ENCODE measurements at places on chromosomes 2 and 18.

GRCh38 chr2:24825883-24826772 is 32.9 kb downstream of the CENPO start:
- peaks cover 15% of the 10 kb centered on the region for H3K4me1 ChIP-seq
- H3K27me3 ChIP-seq: no peaks in the 10 kb centered on the region
- DNase-seq: no peak
- peaks cover 7% of the 10 kb centered on the region for H3K36me3 ChIP-seq
- H3K4me3 ChIP-seq: no peak overlapping the region
- no peak overlapping the region for H3K27ac ChIP-seq

GRCh38 chr2:230362030-230362691 is 35.2 kb downstream of the SP140L start:
- H3K4me1 ChIP-seq: no peaks in the 10 kb centered on the region
- H3K27me3 ChIP-seq: no peaks in the 10 kb centered on the region
- H3K36me3 ChIP-seq: peaks cover 67% of the 10 kb centered on the region
- no peak for DNase-seq
- no peak overlapping the region for H3K27ac ChIP-seq

GRCh38 chr2:111716905-111717775 is 166.9 kb downstream of the ANAPC1 start:
- DNase-seq: no peak
- H3K36me3 ChIP-seq: no peaks in the 10 kb centered on the region
- no peaks in the 10 kb centered on the region for H3K4me1 ChIP-seq
- H3K4me3 ChIP-seq: no peak overlapping the region
- no peak overlapping the region for H3K27ac ChIP-seq

DNA sequence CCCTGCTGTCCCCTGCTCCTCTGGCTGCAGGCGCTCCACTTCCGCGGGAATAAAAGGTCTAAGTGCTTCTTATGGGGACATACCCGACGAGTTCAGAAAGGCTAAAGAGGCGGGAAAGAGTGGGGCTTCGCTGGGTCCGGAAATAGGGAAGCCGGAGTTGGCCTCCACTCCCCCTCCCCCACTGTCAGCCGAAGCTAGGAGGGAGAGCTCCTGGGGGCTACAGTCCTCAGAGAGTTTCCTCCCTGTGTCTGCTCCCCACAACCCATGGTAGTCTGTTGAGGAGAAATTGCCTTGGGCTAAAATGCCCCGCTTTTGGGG is 7.2 kb downstream of the GAD1 start:
- H3K4me3 ChIP-seq: peak overlapping the region; percentile 64
- DNase-seq: no peak
- H3K27me3 ChIP-seq: peaks cover 93% of the 10 kb centered on the region
- peaks cover 45% of the 10 kb centered on the region for H3K4me1 ChIP-seq
- H3K36me3 ChIP-seq: no peaks in the 10 kb centered on the region

- no peak overlapping the region for H3K27ac ChIP-seq
- no peak overlapping the region for H3K4me3 ChIP-seq
- no peaks in the 10 kb centered on the region for H3K4me1 ChIP-seq
- H3K27me3 ChIP-seq: no peaks in the 10 kb centered on the region
- no peak for DNase-seq
Observed at GRCh38 chr2:203951366-203951902, 14.9 kb downstream of the ICOS start.

DNA sequence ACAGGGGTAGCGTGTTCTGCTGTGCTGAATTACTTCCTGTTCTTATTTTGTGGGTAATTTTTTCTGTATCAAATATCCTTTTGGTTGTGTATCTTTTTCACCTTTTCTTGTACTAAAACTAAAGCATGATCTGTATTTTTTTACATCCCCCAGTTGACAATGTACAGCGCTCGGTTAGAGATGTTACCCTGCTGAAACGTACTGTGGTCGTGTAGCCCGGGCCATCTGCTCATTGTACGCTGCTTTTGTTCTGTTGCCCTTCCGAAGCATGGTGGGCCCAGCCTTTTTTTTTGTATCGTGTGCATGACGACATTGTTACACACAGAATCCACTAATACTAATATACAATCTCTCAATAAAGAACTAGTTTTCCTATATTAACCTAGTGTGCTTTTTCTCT is 233.1 kb downstream of the HAUS1 start:
- H3K4me1 ChIP-seq: peaks cover 79% of the 10 kb centered on the region
- peak overlapping the region; percentile 75 for H3K27ac ChIP-seq
- no peaks in the 10 kb centered on the region for H3K27me3 ChIP-seq
- H3K36me3 ChIP-seq: no peaks in the 10 kb centered on the region

GRCh38 chr2:174334278-174334715 is 457 bp upstream of the SP9 start:
- H3K27me3 ChIP-seq: peaks cover 100% of the 10 kb centered on the region
- H3K27ac ChIP-seq: no peak overlapping the region
- no peak for DNase-seq
- H3K36me3 ChIP-seq: no peaks in the 10 kb centered on the region
- H3K4me1 ChIP-seq: peaks cover 50% of the 10 kb centered on the region

GRCh38 chr2:108565778-108566375 is 31.6 kb downstream of the LIMS1 start:
- no peak overlapping the region for H3K27ac ChIP-seq
- no peak for DNase-seq
- H3K36me3 ChIP-seq: no peaks in the 10 kb centered on the region

DNA sequence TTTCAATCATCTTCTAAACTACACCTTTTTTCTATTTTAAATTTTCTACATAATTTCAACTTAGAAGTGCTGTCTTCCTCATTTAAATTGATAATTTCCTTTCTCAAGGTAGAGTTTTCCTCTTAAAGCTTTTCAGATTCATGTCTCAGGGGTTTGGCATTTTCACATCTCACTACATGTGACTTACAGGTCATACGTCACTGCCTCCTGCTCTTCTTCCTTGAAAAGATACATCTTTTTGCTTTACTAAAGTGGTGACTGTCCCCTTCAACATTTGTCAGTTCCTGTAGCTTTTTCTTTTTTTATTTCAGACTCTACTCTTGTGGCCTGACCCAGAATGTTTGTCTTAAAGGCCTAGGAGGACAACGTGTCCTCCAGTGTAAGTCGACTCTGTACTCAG is 17.1 kb upstream of the RUFY4 start:
- H3K27ac ChIP-seq: no peak overlapping the region
- no peak for DNase-seq
- no peaks in the 10 kb centered on the region for H3K4me1 ChIP-seq
- H3K36me3 ChIP-seq: no peaks in the 10 kb centered on the region
- no peak overlapping the region for H3K4me3 ChIP-seq
- H3K27me3 ChIP-seq: peaks cover 4% of the 10 kb centered on the region

DNA sequence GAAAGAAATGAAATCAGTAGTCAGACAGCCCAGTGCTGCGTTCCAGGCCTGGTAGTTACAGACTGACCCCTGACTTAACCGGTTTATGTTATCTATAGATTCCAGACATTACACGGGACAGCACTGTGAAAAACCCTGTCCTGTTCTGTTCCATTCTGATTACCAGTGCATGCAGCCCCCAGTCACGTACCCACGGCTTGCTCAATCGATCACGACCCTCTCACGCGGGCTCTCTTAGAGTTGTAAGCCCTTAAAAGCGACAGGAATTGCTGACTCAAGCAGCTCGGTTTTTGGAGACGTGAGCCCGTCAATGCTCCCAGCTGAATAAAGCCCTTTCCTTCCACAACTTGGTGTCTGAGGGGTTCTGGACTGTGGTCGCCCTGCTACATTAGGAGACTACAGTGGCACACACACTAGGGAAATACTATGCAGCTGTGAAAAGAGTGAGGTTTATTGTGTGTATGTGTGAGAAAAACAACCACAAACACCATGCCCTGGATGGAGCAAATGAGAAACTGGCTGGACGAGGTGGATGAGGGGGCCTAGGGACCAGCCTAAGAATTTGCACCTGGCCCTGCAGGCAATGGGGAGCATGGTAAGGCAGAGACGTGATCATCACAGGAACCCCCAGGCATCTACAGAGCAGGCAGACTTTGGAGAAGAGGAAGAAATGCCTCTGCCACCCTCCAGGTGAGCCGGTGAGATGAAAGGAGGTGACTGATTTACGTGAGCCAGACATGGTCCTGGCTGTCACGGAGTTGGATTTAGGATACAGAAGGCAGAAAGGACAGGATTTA is 49.1 kb upstream of the SEMA4C start:
- no peak for DNase-seq
- no peak overlapping the region for H3K4me3 ChIP-seq
- H3K27me3 ChIP-seq: no peaks in the 10 kb centered on the region
- H3K27ac ChIP-seq: no peak overlapping the region
- peaks cover 26% of the 10 kb centered on the region for H3K4me1 ChIP-seq

- no peaks in the 10 kb centered on the region for H3K4me1 ChIP-seq
- H3K27me3 ChIP-seq: no peaks in the 10 kb centered on the region
- H3K27ac ChIP-seq: no peak overlapping the region
- no peak overlapping the region for H3K4me3 ChIP-seq
- H3K36me3 ChIP-seq: no peaks in the 10 kb centered on the region
- no peak for DNase-seq
Observed at GRCh38 chr18:68519336-68519735, 195.6 kb downstream of the TMX3 start.

DNA sequence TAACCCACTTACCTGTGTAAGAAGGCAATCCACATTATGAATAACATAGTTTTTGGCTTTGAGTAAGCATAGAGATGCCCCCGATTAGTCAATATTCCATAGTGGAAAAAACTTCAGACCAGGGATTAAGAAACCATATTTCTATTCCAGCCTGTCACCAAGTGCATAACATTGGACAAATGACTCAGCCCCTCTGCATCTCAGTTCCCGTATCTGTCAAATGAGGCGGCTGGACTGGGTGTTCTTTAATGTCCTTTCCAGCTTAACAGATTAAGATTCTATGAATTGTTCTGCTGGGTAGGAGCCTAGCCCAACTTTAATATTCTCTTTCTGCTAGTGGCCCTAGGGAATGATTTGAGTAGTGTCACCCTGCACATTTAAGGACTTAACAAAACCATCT is 11.8 kb upstream of the FTCDNL1 start:
- H3K4me3 ChIP-seq: no peak overlapping the region
- peaks cover 12% of the 10 kb centered on the region for H3K27me3 ChIP-seq
- no peak for DNase-seq
- H3K27ac ChIP-seq: no peak overlapping the region
- no peaks in the 10 kb centered on the region for H3K36me3 ChIP-seq

- H3K4me3 ChIP-seq: no peak overlapping the region
- H3K4me1 ChIP-seq: peaks cover 80% of the 10 kb centered on the region
- H3K27me3 ChIP-seq: no peaks in the 10 kb centered on the region
- H3K27ac ChIP-seq: no peak overlapping the region
Observed at GRCh38 chr2:234977228-234977679, 25.4 kb downstream of the SH3BP4 start.

DNA sequence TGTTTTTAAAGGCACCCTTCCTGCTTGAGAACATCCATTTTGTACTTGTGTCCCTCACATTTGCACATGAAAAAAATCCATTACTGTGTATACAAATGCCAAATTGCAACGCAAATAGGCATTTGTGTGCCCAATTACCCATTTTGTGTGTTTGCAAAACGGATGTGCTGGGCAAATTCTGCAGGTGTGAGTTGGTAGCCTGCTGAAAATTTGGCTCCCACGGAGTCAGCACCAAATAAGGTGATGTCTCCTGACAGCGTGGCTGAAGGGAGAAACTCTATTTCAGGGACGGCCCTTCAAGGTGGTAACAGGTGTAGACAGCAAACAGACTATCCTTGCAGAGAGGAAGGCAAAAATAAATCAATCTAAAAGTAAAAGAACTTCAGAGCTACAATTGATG is 661.1 kb downstream of the BCL11A start:
- no peaks in the 10 kb centered on the region for H3K27me3 ChIP-seq
- no peak for DNase-seq
- no peak overlapping the region for H3K4me3 ChIP-seq
- H3K27ac ChIP-seq: no peak overlapping the region
- H3K36me3 ChIP-seq: no peaks in the 10 kb centered on the region
- peaks cover 5% of the 10 kb centered on the region for H3K4me1 ChIP-seq

DNA sequence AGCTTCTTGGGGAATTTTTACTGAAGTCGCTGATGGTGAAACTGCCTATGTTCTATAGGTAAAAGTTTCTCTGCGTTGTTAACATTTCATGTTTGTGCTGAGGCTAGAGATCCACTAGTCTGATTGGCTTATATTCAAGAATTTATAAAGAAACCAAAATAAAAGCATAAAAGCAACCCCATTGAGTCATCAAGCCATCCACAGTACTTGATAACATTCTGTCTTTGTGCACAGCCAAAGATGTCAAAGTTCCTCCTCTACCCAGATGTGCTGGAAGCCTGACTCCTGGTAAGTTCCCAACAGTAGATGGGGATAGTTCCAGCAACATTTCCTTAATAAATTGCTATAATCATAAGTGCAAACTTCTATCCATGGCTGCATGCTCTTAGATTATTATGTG is 107.8 kb downstream of the TANC1 start:
- H3K36me3 ChIP-seq: no peaks in the 10 kb centered on the region
- H3K27me3 ChIP-seq: no peaks in the 10 kb centered on the region
- peak overlapping the region; percentile 39 for H3K27ac ChIP-seq
- no peak for DNase-seq
- no peak overlapping the region for H3K4me3 ChIP-seq
- peaks cover 75% of the 10 kb centered on the region for H3K4me1 ChIP-seq

DNA sequence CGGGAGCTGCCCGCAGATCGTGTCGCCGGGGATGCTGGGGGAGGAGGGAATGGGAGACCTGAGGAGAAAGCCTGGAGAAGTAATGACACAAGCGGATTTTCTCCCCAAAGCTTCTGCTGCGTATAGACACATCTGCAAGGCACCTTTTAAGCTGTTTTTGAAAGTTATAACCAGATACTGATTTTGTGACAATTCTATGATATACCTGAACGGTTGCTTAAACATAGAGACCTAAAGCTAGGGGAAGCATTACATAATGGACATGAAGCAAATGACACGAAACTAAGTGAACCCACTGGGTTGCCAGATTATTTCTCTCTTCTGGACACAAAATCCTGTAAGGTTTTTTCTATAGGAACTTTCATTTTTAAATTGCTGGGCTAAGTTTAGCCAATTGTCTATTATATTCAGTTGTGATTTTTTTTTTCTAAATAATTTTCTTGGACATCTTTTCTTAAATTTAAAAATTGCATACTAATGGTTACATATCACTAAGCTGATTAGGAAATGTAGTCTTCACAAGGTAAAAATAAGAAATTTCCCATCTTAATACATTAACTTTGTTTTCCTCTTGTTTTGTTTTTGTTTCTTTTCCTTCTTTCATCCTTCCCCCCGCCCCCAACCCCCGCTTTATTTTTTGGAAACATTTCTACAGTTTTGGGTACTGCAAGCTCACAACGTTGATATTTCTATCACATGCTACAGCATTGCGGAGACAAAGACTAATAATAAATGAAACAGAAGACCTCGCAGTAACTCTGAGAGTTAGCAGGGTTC is 1.3 kb downstream of the OSBPL6 start:
- peak overlapping the region; percentile 96 for H3K4me3 ChIP-seq
- peaks cover 37% of the 10 kb centered on the region for H3K4me1 ChIP-seq
- peaks cover 19% of the 10 kb centered on the region for H3K27me3 ChIP-seq
- no peak for DNase-seq

DNA sequence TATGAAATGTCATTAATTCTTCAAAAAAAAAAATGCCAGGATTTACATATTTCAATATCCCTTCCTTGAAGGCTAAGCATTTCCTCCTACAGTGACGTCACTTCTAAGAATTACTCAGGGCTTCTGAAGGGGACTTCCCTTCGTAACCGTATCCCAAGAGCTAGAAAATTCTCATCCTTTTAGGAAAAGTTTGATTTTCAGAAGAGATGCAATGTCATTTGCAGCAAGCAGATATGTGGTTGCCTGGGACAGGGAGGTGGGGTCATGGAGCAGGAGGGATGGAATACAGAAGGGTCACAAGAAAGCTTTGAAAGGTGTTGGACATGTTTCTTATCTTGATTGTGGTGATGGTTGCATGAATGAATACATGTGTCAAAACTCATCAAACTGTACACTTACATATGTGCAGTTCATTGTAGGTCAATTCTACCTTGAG is 97.0 kb upstream of the ATL2 start:
- no peaks in the 10 kb centered on the region for H3K4me1 ChIP-seq
- H3K27ac ChIP-seq: no peak overlapping the region
- no peak overlapping the region for H3K4me3 ChIP-seq
- H3K27me3 ChIP-seq: no peaks in the 10 kb centered on the region
- no peaks in the 10 kb centered on the region for H3K36me3 ChIP-seq
- no peak for DNase-seq

Data from left ventricle myocardium inferior (tissue), 1 donor.